ENCODE measurements at places on chromosomes 2 and 18. TPM values are rescaled to one million over a fixed set of nuclear protein-coding genes. Genes with fewer than 3 reads are reported as not detected.

DNA sequence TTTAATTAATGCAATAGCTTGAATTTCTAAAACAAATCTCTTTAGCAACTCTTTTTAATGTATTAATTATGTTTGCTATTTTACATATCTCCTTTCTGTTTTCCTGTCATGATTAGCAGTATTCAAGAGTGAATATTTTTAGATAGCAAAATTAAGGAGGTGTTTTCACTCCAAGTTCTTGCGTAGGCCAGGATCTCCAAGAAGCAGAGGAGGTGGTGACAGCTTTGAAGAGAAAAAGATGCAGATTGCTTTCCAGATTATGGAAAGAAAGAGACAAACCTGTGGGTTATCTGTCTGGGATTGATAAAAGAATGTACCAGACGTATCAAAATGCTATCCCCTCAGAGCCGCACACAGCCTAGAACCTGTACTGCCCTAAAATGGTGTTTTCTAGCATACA is 163.5 kb upstream of the FAM98A start:
- DNase-seq: no peak

- no peak for DNase-seq
These were observed 161.6 kb downstream of the CMPK2 start for GRCh38 chr2:6704077-6704476.

GRCh38 chr2:202178346-202178958 is 59.9 kb downstream of the SUMO1 start:
- no peak for DNase-seq

DNA sequence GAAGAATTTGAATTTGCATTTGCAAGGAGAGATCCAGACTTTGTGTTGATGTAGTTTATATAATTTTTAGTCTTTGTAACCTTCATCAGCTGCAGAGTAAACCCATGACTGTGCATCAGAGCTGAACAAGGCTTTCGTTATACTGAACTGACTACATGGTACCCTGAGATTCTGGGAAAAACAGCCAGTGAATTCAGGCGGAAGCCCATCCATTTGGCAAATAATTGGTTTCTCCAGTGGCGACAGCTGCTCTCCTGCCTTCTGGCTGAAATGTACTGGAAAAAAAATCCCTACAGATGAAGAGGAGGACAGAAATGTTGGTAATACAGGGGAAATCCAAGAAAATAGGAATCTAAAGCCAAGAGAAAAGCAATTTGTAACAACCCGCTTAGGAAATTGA is 657.5 kb upstream of the CDH7 start:
- no peak for DNase-seq

DNA sequence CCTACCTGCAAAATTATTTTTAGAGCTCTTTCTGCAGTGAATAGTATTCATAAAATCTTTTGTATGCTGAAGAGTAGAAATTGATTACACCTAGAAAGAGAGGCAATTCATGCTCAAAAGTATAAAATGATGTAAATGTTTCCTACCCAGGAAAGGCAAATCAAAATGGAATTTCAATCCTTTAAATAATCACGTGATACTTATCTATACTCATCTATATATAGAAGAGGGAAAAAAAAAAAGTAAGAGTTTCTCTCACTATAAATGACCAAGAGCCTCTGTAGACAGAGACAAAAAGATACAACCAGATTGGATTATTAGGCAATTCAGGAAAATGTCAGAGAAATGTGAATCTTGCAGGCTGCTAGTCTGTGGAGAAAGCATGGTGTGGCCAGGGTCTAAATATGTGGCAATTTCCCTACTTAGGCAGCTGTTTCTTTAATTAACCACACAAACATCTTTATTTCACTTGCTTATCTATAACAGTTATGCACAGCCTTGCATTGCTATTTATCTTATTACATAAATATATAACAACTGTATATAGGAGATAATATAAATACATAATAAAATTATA is 39.5 kb downstream of the METTL8 start:
- DNase-seq: no peak

- DNase-seq: no peak
These were observed 1311.9 kb upstream of the NRXN1 start for GRCh38 chr2:52343706-52344266.

DNA sequence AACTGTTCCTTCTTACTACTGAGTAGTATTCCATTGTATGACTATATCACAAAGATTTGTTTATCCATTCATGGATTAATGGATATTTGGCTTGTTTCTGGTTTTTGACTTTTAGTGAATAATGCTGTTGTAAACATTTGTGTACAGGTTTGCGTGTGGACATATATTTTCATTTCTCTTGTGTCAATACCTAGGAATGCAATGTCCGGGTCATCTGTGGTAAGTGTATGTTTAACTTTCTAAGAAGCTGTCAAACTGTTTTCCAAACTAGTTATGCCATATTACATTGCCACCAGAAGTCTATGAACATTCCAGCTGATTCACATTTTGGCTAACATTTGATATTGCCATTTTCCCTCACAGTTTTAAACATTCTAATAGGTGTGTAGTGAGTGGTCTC is 29.1 kb upstream of the SLC16A14 start:
- no peak for DNase-seq

DNA sequence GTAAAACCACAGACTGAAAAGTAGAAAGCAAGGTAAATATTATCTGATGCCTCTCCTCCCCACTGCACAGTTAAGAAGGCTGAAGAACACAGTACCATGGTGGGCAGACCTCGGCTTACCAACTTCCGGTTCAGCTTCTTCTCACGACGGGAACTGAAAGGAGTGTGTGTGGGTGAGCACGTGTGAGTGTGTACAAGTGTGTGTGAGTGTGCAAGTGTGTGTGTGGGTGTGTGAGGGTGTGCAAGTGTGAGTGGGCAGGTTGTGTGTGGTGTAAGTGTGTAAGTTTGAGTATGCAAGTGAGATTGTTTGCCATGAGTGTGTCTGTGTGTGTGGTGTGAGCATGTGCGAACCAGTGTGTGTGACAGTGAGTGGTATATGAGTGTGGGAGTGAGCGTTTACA is 103.5 kb downstream of the ADD2 start:
- DNase-seq: no peak

DNA sequence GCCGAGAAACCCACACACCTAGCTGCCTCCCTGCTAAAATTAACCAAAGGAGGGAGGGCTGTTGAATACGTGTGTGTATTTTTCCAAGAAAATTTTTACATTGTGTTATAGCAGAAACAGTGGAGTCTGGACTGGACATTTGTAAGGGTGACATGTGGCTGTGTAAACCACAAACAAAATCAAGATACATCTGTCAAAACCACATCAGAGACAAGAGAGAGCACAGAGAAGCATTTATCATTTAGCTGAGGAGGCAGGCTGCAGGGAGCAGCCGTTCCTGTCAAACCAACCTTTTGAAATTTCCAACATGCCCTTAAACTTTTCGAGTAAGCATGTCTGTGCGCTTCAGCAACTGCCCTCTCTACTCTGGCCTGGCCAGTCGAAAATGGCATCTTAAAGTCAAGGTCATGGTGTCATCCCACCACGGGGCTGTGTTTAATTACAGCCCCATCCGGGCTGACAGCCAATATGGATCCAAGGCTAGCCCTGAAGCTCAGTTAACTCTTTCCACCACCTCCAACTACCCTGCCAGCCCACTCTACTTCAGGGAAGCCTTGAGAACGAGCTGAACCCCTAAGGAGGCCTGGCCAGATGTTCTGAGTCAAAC is 8.4 kb downstream of the BCL11A start:
- DNase-seq: no peak

- no peak for DNase-seq
These were observed 160.9 kb downstream of the ZEB2 start for GRCh38 chr2:144358979-144359541.

DNA sequence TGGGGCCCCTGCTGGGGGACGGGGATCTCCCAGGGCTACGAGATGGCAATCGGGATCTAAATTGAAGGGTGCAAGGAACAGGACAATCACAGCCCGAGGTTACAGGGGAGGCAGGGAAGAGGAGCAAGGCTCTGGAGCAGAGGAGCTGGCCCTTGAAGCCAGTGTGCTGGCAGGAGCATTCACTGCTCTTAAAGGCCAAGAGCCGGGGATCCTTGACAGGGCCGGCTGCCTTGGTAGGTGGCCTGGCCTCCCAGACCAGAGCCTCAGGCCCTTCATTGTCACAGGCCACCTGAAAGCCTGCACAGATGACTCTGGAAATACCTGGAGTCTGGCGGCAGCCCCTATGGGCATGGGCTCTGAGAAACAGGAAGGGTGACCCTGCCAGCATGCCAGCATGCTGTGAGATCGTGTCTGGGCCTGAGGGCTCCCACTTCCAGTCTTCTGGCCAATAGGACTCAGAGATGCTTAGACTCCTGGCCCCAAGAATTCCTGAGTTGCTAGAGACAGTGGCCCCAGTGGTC is 38.7 kb downstream of the PDIA6 start:
- DNase-seq: no peak

GRCh38 chr18:47550611-47551010 is 299.2 kb upstream of the SKOR2 start:
- DNase-seq: no peak

DNA sequence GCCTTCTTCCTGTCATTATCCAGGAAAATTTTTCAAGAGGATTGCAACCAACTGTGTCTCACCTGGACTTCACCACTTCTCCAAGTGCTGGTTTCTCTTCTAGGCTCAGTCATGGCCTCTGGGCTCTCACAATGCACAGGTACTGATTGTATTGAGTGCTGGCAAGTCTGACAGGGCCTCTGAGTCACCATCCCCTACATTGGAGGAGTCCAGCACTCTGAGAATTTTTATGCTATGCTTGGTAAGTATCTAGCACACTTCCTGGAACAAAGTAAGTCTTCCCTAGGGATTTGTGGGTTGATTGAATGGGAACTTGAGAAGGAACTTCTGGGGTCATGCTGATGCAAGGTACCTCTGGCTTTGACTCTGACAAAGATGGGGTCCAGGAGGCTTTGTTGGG is 147.2 kb upstream of the CELF4 start:
- DNase-seq: no peak

DNA sequence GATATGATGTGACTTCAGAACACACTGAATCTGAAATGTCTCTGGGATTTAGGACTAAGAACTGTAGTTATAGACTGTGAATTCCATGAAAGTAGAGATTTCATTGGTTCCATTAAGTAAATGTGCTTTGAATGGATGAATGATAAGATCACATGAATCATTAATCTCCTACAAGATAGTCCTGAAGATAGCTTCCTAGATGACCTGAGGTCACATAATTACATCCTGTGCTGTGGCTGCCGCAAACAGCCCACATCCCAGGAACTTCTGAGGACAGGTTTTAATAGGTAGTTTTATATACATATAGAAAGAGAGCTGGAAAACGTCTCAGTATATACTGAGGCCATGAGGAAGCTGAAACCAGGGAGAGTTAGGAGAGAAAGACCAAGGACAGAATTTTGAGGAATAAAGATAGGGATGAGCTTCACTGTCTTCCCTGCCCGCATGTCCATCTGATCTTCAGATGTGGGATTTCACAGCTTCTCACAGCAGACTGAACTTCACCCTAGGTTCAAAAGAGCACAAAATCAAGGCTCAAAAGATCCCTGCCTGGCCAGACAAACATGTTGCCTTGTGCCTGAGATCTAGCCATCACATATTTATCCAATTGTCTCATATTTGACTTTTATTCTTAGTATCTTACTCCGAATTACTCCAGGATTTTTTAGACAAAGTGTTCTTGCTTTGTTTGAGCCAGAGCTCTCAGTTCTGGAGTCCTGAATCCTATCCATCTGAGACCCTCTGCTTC is 188.2 kb downstream of the IRS1 start:
- no peak for DNase-seq

GRCh38 chr18:63883617-63884016 is 3.9 kb upstream of the SERPINB2 start:
- DNase-seq: no peak

DNA sequence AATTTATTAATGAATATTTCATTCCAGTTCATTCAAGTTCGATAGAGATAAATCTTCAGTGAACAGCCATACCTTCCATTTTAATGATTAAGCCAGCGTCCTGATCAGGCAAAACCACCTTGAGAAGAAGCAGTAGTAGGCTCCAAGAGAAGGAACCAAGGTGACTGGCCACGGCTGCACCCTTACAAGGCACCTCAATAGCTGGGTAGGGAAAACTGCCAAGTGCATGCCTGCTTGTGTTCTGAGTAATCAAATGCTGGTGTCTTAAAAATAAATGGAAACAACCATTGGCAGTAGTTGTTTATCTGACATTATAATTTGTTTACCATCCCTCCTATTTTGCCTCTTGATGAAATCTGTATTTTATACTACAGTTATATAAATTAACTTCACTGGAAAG is 10.0 kb upstream of the FEZ2 start:
- no peak for DNase-seq

Gene CNGA3
- not detected for total RNA-seq

Gene ANKRD30B
- not detected for total RNA-seq

Gene TRIM43
- total RNA-seq: not detected

Gene TXNDC2
- total RNA-seq: not detected

Gene GTF2A1L
- total RNA-seq: not detected

Gene OR6B2
- not detected for total RNA-seq

Gene SPATA3
- total RNA-seq: not detected

Gene SERPINB10
- total RNA-seq: not detected

Gene TMEFF2
- total RNA-seq: 0.10 TPM

Gene UCN
- total RNA-seq: 0.55 TPM

Gene DGKD
- total RNA-seq: 27.1 TPM

Measured in left ventricle myocardium superior (tissue), 1 donor.